ENCODE measurements at places on chromosomes 2 and 18.

DNA sequence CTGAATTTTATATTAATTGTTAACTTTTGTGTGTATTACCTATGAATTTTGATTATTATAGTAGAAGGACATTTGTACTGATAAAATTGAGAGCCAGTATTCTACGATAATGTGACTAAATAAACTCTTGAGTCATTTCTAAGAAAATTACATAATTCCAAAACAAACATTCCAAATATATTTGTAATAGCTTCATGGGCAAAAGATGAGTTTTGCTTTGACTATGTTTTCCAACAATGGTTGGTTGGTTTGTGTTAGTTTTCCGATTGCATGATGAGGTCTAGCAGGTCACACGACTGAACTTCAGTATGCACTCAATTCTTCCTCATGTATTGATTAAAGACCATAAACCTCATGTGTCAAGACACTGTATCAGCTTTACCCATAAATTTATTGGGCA, 71.7 kb upstream of the WDR75 start:
- DNase-seq = peak; percentile 59

- DNase-seq = no peak
These were observed 85.1 kb downstream of the GREB1L start for GRCh38 chr18:21327101-21327500.

- DNase-seq = no peak
These were observed 318.7 kb downstream of the CELF4 start for GRCh38 chr18:37246779-37247340.

GRCh38 chr18:8673256-8674209, 31.8 kb upstream of the MTCL1 start:
- DNase-seq = no peak
